ENCODE measurements at places on chromosomes 1 and 21. TPM values are rescaled to one million over a fixed set of nuclear protein-coding genes. Genes with fewer than 3 reads are reported as not detected.

GRCh38 chr1:15176898-15177665 lies 23.5 kb downstream of the TMEM51 start:
- no peak for DNase-seq

- no peak for DNase-seq
These were observed 159.1 kb upstream of the DMRTA2 start for GRCh38 chr1:50582346-50582745.

DNA sequence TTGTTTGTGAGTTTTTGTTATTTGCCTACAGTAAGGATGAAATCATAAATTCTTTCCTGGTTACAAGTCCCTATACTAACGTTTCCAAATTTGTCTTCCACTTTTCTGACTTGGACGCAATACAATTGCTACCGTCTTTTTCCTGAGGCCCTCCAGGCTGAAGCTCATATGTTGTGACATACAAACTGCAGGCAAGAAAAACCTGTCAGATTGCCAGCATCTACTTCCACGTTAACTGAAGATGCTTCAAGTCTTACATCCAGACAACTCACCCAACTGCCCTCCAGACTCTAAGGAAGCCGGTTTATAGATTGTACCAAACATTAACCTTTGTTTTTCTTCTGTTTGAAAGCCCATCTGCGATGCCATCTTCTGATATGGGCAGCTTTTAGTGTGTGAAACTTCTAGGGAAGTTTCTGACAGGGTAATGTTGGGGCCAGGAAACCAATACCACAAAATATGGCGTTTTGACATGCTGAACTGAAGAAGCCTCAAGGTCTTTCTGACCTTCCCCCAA lies 21.4 kb upstream of the RNF11 start:
- no peak for DNase-seq

GRCh38 chr1:3560251-3560871 lies 50.9 kb downstream of the MEGF6 start:
- DNase-seq: no peak

GRCh38 chr1:207853372-207853757 lies 57.6 kb downstream of the CD34 start:
- DNase-seq: no peak

GRCh38 chr1:156096640-156097391 lies 14.6 kb upstream of the MEX3A start:
- DNase-seq: peak; percentile 80

DNA sequence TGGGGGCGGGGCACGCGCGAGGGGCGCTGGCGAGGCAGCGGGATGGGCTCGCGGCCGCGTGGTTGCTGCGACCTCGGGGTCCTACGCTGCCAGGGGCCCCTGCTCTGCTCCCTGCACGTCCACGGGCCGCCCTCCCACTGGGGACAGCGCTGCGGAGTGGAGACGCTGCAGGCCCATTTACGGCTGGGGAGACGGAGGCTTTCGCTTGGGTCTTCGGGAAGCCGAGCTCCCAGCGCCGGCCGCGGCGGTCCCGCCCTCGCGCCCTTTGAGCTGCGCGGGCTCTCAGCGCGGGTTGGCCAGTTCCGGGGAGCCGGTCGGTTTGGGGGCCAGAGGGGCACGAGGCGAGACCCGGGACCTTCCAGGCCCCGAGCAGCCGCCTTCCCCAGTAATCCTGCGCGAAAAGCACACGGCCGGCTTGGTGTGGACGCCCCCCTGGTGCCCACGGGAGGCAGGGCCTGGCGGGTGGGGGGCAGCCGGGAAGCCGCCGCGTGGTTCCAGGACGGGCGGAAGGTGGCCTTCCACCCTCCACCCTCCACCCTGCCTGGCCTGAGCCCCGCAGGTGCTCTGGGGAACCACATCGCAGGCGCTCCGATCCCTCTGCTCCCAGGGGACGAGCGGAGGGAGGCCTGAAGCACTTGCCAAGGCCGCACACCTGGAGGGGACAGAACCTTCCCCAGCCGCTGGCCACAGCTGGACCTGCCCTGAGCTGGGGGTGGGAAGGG lies 570 bp upstream of the PEX10 start:
- DNase-seq: no peak

DNA sequence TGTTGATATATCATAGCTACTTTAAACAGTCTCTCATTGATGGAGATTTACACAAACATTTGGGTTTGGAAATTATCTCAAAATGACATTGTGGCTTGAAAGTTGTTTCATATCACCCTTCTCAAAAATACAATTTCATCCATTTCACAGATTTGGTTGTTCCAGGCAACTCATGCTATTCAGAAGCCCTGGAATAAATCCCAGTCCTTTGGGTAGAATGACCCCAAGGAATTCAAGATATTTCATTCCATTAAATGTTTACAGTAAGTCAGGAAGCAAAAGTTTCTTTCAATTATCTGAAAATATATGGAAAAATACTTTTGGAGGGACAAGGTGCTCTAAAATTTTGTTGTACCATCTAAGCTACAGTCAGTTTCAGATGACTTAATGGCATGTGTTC lies 27.1 kb downstream of the MPZL1 start:
- DNase-seq: no peak

DNA sequence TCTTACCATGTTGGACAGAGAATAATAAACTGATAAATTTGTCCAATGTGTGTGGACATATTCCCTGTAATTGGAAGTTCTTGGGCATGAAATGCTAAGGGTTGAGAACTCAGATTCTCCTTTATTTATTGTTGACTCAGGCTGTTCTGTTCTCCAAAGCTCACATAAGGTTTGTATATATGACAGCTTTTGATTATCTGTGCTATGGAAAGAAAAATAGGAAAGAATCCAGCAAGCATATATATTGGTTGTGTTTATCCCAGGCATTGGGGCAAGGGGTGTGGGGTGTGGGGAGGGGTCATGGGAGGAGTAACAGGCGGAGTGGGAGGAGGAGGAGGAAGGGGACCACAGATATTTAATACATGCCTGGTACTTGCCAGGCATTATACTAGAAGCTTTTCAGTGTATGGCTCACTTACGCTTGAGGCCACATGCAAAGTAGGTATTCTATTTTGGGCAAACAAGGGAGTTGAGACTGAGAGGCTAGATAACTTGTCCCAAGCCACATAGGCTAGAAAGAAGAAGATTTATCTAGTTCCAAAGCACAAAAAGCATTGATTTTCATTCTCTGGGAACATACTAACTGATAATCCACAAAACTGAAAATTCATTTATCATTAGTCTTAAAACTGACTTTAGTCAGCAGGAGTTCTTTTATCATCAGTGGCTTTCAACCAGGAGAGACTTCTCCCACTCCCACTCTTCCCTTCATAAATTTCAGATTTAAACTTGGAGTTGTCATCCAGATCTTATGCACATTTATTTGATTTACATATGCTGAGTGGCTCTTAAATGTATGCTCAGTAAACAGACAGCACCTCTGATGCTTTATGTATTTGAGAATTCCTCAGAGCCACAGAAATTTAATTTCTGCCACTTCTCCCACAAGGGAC lies 27.2 kb downstream of the NGF start:
- DNase-seq: no peak

DNA sequence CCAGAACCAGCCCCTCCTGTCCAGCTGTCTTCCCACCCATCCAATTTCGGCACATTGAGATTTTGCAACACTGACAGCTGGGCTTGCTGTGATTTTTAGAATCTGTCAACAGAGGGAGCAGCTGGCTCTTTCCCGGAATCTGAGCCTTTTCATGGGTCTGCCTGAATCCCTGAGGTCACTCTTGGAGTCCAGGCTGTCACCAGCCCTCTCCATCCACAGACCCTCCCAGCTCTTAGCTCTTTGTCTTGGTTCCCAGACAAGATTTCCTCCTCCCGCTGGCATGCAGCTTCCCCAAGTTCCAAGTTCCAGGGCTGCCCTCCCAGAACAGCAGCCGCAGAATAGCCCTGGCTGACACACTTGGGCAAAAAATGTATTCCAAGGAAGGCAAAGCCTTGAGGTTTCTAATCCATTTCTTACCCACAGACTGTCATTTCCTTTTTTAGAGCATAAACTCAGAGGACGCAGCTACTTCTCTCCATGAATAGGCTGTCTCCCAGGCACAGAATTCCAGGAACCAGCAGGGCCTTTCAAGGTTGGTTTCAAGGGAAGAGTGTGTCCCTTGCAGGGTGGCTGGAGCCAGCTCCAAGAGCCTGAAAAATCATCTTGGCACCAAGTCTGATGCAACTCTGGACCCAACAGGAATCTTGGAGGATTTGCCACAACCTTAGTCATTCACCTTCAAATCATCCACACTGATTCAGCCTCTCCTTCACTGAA lies 7.1 kb upstream of the TMEM61 start:
- peak; percentile 37 for DNase-seq

DNA sequence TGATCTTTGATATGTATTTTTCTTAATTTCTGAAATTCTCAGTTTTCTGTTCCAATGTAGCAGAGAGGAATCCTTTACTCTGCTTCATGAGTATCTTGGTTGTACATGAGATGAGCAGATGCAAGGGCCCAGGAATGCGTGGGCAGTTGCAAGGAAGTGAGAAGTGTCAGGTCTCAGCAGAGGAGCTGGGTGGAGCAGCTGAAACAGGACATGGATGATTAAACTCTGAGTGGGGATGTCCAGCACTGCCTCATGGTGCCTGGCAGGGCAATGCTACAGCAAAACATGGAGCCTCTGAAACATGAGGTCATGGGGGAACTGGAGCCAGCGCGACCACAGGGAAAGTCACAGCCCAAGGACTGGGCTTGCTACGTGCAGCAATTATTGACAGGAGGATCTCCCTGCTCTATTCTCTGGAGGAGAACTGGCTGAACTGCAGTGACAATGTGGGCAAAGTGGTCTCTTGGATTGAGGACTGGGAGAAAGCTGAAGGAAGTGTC lies 48.4 kb downstream of the COLGALT2 start:
- DNase-seq: no peak

DNA sequence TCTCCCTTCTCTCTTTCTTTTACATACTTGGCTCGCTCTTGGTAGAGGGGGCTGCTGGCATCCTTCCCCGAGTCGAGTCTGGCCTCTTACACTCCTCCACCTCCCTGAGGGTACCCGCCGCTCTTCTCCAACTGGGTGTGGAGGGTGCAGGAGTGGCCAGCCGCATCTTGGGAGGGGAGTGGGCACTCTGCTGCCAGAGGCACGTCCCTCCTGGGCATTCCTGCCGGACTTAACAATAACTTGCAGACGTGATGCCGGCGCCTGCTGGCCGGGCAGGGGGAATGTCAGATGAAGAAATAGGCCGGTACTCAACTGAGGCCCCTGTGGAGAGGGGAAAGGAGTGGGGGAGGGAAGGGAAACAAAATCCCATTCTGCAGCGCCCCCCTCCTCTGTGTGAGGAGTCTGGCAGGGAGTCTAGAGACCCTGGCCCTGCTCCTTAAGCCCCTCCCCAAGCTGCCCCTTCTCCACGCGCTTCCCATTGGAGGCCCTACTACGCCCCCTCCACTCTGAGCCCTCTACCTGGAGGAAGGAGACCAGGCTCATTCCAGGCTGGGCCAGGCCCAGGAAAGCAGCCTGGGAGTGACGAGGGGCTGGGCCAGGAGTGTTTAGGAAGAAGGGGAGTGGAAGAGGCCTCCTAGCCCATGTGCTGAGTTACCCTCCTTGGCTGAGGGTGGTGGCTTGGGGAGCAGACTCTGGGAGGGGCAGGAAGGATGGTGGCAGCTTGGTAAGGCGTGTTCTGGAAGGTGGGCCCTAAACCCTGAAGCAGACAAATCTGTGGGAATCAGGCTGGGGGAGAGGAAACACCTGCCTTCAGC lies 1.8 kb downstream of the ATP2B4 start:
- peak; percentile 66 for DNase-seq

DNA sequence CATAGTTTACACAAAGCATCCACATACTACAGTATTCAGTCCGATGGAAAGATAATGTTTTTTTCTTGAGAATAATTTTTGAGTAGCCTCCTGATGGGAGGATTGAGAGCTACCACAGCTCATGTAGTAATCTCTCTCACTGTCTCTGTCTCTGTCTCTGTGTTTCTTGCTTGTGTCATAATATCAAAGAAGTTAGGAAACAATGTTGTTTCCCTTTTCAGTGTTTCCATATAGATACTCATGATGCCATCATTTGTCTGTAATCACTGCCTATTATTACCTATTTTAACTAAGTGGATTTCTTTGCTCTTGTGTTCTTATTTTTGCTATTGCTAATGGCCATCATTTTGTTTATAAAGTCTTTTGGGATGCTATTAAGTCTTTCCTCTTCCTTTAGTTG lies 367.7 kb downstream of the NEGR1 start:
- DNase-seq: no peak

GRCh38 chr1:30777060-30777903 lies 19.7 kb upstream of the LAPTM5 start:
- DNase-seq: no peak

DNA sequence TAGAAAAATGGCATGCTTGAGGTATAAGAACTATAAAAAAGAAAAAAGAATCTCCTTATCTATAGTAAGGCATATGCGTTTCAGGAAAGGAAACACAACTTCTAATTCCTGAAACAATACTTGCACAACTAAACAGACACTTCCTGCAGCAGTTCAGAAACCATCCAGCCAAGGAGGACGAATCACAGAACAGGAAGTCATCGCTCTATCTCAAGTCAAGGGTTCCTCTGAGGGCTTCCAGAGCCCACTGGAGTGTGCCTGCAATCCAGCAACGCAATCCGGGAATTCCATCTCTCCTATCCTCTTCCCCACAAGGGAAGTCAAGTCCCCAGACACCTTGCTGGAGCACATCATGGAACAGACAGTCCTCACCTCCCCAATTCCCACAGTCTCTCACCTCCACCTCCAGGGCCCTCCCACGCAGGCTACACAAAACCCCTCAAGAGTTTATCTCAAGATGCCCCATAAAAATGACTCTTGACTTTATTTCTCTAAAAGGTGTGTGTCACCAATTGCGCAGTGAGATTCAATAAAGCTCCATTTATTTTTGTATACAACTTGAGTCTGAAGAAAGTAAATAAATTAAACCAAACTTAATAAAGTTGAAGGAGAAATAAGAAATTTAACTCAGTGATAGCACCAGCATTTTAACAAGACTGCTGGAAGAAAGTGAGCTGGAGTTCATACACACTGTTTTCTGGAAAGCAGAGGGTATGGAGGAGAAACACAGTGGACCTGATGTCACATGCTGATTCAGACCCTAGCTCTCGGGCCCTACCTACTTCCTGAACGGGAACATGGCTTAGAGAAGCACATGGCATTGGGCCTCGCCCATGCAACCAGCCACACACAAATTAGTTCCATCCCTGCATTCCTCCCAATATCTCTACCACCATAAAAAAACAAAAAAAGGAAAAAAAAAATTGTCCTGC lies 39.9 kb downstream of the SIPA1L2 start:
- DNase-seq: no peak

The PTPRU gene
- total RNA-seq: 143 TPM

The HS2ST1 gene
- 37.3 TPM for total RNA-seq

The OR2M5 gene
- total RNA-seq: not detected

The MYOC gene
- 0.29 TPM for total RNA-seq

The OR10J1 gene
- total RNA-seq: not detected

The MYBPH gene
- total RNA-seq: not detected

The PLA2G2C gene
- 0.50 TPM for total RNA-seq

The NPR1 gene
- 5.9 TPM for total RNA-seq

The ACTL8 gene
- not detected for total RNA-seq

The GJA5 gene
- 0.62 TPM for total RNA-seq

The HSD3B2 gene
- 0.32 TPM for total RNA-seq
